ENCODE measurements at places on chromosomes 6 and 20. TPM values are rescaled to one million over a fixed set of nuclear protein-coding genes. Genes with fewer than 3 reads are reported as not detected.

Gene COL9A1
- 1.8 TPM for total RNA-seq

Gene NKX2-2
- total RNA-seq: 1.2 TPM

DNA sequence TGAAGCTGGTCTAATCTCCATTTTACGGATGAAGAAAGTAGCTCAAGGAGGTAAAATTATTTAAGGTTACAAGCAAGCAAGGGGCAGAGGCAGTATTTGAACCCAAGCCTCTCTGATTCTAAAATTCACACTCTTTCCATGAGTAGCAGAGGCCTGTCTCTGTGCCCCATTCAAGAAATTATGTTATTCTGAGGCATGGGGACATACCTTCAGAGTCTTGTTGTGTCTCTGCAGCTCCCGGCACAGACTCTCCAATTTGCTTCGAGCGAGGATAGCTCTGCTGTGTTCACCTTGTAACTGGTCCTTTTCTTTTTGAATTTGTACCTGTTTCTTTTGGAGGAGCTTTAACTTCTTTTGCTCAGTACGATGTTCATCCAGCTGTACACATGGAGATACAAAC lies 21.5 kb downstream of the TXLNB start:
- H3K36me3 ChIP-seq: no peaks in the 10 kb centered on the region
- no peak overlapping the region for H3K4me3 ChIP-seq
- H3K27ac ChIP-seq: no peak overlapping the region

GRCh38 chr6:16684896-16685554 lies 76.2 kb downstream of the ATXN1 start:
- no peaks in the 10 kb centered on the region for H3K27me3 ChIP-seq
- no peak for DNase-seq
- H3K4me1 ChIP-seq: no peaks in the 10 kb centered on the region

Gene RUNX2
- not detected for total RNA-seq

Measured in glutamatergic neuron (in vitro differentiated cells).